Iris pigment epithelial cell (primary cell): ENCODE measurements at places on chromosomes 3 and 15.

DNA sequence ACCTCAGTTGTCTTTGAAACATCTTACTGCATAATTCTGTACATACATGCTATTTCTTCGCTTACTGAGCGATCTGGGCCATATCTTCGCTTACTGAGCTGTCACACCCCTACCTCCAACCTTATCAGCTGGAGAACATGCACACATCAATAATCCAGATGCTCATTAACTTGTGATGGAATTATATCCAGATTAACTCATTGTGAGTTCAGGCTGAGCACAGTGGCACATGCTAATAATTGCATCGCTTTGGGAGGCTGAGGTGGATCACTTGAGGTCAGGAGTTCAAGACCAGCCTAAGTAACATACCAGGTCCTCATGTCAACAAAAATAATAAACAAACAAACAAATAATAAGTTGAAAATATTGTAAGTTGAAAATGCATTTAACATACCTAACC lies 19.3 kb upstream of the ANXA2 start:
- DNase-seq = no peak

DNA sequence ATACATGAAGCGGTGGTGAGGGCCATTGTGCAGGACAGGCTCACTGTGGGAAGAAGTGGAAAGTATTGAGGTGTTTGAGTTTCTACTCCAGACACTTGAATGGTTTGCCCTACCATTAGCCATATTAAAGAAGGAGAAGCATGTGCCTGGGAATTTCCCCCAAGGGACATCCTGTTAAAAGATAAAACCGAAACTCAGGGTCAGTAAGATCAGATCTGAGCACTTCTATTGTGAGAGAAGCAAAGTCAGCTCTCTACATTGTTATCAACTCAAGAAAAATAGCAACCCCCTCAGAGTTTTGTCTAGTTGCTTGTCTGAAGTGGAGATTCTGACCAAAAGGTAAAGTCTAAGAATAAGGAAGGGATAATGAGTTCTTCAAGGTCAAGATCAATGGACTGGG lies 269.8 kb downstream of the CHST2 start:
- no peak for DNase-seq

GRCh38 chr3:11625376-11626083 lies 18.2 kb downstream of the VGLL4 start:
- no peak for DNase-seq

DNA sequence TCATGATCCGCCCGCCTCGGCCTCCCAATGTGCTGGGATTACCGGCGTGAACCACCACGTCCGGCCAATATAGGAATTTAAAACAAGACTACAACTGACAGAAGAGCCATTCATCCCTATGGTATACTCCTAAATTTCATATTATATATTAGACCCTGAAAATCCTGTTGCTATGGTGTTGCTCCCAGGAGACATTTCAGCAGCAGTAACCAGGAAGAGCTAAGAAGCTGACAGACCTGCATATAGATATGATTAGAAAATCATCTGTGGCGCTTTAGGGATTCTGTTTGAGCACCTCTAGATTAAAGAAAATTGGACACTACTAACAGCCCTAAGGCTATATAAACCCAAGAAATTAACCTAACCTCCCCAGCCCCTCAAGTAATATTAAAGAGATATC lies 38.8 kb downstream of the TBL1XR1 start:
- no peak for DNase-seq

- no peak for DNase-seq
These were observed 39.3 kb upstream of the INSYN1 start for GRCh38 chr15:73792415-73792814.

- DNase-seq = peak; percentile 60
These were observed 228.2 kb downstream of the TCF12 start for GRCh38 chr15:57146506-57147201.

DNA sequence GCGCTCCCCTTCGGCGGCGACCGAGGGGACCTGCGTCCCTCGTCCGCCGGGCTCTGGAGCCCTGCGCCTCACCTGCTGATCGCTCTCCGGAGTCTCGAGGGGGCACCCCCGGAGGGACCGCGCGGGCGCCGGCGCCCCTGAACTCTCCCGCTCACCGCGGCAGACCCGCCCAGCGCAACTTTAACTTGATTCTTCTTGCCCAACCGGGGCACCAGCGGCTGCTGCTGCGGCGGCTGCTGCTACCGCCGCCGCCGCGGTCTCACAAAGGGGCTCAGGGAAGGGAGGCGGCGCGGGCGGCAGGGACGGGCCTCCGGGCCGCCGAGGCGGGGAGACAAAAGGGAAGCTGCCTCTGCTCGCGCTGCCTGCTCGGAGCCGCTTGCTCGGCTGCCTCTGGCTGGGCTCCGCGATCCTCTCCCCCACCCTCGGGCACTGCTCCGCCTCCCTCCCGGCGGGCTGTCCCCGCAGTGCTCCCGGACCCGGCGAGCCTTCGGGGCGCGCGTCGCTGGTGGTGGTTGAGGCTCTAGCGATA lies at the start of gene PPM1L:
Gene PPM1L, plus strand, starts transcription at position 456 of the 529 bp plus-strand sequence.
- peak; percentile 32 for DNase-seq

DNA sequence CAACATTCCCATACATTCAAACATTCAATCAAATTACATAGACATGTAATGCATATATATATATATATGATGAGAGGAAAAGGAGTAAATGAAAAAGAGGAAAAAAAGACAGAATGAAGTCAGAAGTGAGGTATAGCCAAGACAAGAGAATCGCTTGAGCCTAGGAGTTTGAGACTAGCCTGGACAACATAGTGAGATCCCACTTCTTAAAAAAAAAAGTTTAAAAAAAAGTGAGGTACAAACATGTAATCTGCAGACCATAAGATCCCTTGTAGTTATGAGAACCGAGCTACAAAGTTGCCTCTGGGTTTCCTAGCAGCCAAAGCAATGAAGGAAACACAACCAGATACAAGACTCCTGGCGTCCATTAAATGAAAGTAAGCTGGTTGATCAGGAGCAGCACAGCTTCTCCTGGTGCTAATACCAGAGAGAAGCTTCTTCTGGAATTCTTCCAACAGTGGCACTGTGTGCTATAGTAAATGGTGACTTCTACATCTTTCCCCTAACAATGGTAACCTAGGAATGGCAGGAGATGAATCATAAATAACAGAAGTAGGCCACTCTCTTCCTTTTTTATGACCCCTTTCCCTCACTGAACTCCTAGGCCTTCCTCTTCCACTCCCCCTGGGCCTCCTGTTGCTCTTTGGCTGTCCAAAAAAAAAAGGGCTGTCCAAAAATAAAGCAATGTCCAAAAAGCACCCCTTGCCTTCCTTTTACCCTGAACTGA lies 3.5 kb downstream of the KCNMB3 start:
- no peak for DNase-seq

- DNase-seq = peak; percentile 79
These were observed 449.6 kb upstream of the TGFBR2 start for GRCh38 chr3:30156586-30157498.

DNA sequence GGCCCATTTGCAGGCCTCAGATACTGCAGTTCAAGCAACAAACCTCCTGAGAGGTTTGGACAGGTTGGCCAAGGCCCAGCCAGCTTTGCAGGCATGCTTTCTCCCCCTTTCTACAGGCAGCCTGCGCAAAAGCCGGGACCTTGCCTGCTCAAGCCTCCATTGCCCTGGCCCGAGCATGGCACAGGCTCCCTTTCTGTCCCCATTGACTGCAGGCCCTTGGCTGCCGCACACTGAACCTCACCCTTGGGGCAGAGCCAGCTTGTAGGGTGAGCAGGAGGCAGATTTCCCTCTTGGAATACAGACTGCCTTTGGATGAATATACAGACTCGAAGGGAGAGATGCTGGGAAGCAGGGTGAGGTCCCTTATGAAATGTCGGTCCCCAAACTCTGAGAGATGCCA lies 461.7 kb upstream of the PROK2 start:
- DNase-seq = no peak

GRCh38 chr3:121330634-121331033 lies 215.2 kb downstream of the POLQ start:
- no peak for DNase-seq
